NCI-H1436 treated with DMSO at 0.1 percent for 48 hours (cell line): ENCODE measurements at places on chromosomes 12 and 14.

DNA sequence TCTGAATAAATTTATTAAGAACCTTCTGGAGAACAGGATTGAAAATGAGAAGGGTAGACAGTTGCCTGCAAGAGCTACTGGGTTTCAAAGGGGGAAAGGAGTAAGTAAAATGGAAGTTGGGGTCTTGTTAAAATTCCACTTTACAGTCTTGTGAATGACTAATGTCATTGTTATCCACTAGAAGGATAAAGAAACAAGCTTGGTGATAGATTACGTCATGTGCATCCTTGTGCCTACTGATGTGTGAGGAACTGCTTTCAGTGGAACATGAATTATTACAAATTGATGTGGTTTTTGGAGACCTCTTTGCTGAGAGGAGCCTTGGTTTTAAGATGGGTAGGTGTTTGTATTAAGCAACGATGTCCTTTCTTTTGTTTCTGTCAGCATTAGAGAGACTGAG lies 272.5 kb upstream of the PRICKLE1 start:
- DNase-seq = no peak

DNA sequence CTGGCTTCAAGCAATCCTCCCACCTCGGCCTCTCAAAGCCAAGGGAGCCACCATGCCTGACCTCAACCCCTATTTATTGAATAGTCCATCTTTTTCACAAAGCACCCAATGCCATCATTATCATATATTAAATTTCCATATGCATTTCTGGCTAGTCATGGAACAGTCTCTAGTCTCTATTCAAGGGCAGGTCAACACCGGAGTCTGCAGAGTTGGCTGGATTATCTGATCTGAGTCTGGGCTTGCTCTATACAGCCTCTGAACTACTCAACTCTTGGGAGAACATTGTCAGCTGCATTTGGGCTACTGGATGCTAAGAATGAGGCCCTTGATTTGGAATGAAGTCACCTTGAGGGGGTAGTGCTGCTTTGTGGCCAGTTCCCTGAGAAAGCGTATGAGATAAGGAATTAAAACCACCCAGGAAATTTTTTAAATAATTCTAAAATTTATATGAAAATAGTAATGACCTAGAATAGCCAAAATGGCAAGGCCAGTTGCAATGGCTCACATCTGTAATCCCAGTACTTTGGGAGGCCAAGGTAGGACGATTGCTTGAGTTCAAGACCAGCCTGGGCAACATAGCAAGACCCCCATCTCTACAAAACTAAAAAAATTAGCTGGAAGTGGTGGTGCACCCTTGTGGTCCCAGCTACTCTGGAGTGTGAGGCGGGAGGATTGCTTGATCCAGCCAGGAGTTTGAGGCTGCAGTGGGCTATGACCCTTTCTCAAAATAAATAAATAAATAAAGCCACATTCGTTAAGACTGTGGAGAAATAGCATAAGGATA lies 6.9 kb upstream of the NAA25 start:
- DNase-seq = no peak

DNA sequence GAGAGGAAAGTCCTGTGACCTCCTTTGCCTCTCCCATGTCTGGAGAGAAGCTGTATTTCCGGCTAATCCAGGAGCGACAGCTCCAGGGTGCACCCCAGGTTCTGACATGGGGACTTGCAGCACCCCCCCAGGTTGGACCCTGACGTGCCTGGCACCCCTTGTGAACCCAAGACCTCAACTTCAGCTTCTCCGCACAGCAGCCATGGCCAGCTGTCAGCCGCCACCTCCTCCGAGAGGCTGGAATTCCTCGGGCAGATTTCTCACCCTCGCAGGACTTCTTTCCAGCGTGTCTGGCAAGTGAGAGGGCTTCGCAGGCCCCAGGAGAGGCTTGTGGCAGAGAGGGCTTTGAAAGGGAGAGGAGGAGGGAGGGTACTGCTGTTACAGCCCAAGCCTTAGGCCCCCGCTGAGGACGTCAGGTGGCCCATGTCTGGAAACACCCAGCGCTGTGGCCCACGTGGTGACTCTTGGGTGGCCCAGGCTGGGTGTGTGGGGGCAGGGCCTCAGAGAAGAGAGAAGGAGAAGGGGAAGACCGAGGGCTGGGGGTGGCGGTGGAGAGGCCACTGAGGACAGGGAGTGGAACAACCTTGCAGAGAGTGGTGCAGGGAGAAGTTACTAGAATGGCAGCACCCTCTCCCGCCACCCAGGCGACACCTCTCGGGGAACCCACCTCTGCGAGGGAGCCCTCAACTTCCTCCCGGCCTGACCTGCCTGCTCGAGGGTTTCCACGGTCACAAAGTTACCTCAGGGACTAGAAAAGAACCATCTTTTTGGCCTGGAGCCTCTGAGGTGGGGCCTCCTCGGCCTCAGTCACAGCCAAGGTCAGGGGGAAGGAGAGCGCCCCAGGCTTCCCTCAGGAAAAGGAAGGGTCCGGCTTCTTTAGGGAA lies 11.7 kb upstream of the RPS6KL1 start:
- DNase-seq = no peak

- no peak for DNase-seq
These were observed 287.8 kb downstream of the BCL11B start for GRCh38 chr14:98984027-98984718.
